ENCODE measurements at places on chromosomes 13 and 19.

DNA sequence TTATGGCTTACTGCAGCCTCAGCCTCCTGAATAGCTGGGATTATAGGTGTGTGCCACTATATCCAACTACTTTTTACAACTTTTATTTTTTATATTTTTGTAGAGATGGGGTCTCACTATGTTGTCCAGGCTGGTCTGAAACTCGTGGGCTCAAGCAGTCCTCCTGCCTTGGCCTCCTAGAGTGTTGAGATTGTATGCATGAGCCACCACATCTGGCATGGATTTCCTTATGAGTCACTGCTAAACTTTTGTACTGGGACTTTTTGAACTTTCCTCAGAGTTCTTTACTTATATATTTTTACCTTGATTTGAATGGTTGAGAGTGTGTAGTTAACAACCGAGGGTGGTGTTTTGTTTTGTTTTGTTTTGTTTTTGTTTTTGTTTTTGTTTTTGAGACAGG, 33.4 kb downstream of the DNAJC3 start:
- DNase-seq = no peak
- no peaks in the 10 kb centered on the region for H3K4me1 ChIP-seq
- peaks cover 41% of the 10 kb centered on the region for H3K36me3 ChIP-seq
- no peak overlapping the region for H3K27ac ChIP-seq
- no peaks in the 10 kb centered on the region for H3K27me3 ChIP-seq

DNA sequence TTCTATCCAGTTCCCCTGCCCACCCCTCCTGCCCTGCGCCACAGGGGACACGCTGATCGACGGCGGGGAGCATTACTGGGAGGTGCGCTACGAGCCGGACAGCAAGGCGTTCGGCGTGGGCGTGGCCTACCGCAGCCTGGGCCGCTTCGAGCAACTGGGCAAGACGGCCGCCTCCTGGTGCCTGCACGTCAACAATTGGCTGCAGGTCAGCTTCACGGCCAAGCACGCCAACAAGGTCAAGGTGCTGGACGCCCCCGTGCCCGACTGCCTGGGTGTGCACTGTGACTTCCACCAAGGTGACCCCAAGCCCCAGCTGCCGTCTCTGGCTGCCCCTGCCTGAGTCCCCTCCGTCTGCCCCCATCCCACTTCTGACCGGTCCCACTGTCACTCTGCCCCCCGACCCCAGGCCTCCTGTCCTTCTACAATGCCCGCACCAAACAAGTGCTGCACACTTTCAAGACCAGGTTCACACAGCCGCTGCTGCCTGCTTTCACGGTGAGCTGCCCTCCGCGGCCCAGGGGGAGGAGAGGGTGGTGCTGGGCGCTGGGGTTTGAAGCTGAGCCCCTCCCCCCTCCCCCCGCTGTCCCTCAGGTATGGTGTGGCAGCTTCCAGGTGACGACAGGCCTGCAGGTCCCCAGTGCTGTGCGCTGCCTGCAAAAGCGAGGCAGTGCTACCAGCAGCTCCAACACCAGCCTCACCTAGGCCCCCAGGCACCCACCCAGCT, 15.5 kb downstream of the STAP2 start:
- H3K36me3 ChIP-seq = no peaks in the 10 kb centered on the region
- DNase-seq = no peak
- no peaks in the 10 kb centered on the region for H3K27me3 ChIP-seq
- H3K27ac ChIP-seq = no peak overlapping the region

GRCh38 chr13:105719859-105720258, 815.6 kb downstream of the EFNB2 start:
- H3K36me3 ChIP-seq = no peaks in the 10 kb centered on the region
- no peak overlapping the region for H3K27ac ChIP-seq
- H3K27me3 ChIP-seq = no peaks in the 10 kb centered on the region
- H3K4me3 ChIP-seq = no peak overlapping the region
- no peak for DNase-seq

GRCh38 chr19:50005428-50005827, 19.7 kb downstream of the VRK3 start:
- no peak for DNase-seq
- no peaks in the 10 kb centered on the region for H3K4me1 ChIP-seq
- H3K27ac ChIP-seq = no peak overlapping the region
- no peaks in the 10 kb centered on the region for H3K27me3 ChIP-seq
- H3K4me3 ChIP-seq = no peak overlapping the region
- H3K36me3 ChIP-seq = peaks cover 94% of the 10 kb centered on the region

GRCh38 chr13:113405481-113406300, 41.8 kb upstream of the GRTP1 start:
- DNase-seq = peak; percentile 53
- no peaks in the 10 kb centered on the region for H3K36me3 ChIP-seq
- peaks cover 33% of the 10 kb centered on the region for H3K27me3 ChIP-seq
- no peak overlapping the region for H3K27ac ChIP-seq

Data from upper lobe of right lung (tissue), 1 donor.